Muscle of back (tissue), 13 donors: ENCODE measurements at places on chromosomes 1 and 21. TPM values are rescaled to one million over a fixed set of nuclear protein-coding genes. Genes with fewer than 3 reads are reported as not detected.

RHD gene
- polyA plus RNA-seq, result 1.2 TPM

RNU1-3 gene
- polyA plus RNA-seq, result not detected

DNA sequence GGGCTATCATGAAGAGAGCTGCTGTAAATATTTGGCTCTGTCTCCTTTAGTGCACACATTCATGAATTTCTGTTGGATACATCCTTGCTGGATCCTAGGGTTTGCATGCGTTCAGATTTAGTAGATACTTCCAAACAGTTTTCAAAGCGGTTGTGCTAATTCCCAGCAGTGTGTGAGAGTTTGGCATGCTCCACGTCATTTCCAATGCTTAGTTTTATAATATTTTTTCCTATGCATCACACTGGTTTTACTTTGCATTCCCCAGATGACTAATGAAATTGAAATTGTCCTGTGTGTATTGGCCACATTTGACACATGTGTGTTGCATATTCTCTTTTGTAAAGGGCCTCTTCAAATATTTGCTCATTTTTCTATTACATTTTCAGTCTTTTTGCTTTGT, 18.5 kb upstream of the AADACL3 start:
- DNase-seq, result no peak

GRCh38 chr1:188708795-188709535, 1768.7 kb downstream of the BRINP3 start:
- peak; percentile 57 for DNase-seq

- DNase-seq, result no peak
Measured at GRCh38 chr1:231161667-231162296, at the start of gene TRIM67. TSS of gene TRIM67 (plus strand) at chr1:231162058. CDS start at chr1:231162970, 912 bp downstream.
